Fibroblast of upper back skin (primary cell): ENCODE measurements at places on chromosomes 12 and 14.
A peak's percentile ranks its signal among the peaks of the same experiment; 100 is the strongest.

- DNase-seq: no peak
Observed at GRCh38 chr14:81295958-81296923, 75.5 kb upstream of the GTF2A1 start.

- no peak for DNase-seq
Observed at GRCh38 chr12:3888659-3889058, 15.5 kb upstream of the PARP11 start.

- DNase-seq: peak; percentile 59
Observed at GRCh38 chr12:2282318-2282717, 229.5 kb downstream of the CACNA1C start.

GRCh38 chr14:75064205-75064567, 362 bp upstream of the ACYP1 start:
- DNase-seq: no peak

DNA sequence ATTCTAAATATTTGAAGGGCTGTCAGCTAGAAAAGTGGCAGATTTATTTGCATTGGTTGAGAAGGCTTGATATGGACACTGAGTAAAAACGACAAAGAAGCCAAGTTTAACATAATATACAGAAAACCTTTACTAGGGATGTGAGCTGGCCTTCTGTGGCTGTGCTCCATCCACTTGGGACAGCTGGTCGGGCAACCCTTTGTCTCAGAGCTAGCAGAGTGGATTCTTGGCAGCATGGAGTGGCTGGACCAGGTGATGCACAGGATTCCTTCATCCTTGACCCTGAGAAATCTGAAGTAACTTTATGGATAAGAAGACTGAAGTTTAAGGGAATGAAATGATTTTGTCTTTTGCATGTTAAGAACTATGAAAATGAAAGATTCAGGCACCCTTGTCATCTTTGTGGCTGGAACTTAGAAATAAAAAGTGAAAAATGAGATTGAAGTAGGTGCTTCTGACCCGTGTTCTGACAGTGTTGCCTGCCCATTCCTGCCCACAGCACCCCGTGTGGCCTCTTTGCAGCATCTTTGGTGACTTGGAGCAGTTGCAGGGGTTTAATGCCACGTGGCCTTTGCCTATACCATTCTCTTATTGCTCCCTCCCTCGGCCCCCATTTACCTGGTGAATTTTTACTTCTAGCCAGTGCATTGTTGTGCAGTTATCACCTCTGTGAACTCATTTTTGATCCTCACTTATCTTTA, 32.6 kb downstream of the PELI2 start:
- DNase-seq: no peak

GRCh38 chr12:53869500-53869899, 69.1 kb upstream of the HOXC13 start:
- no peak for DNase-seq

GRCh38 chr14:34785223-34786006, 71.0 kb upstream of the CFL2 start:
- no peak for DNase-seq

DNA sequence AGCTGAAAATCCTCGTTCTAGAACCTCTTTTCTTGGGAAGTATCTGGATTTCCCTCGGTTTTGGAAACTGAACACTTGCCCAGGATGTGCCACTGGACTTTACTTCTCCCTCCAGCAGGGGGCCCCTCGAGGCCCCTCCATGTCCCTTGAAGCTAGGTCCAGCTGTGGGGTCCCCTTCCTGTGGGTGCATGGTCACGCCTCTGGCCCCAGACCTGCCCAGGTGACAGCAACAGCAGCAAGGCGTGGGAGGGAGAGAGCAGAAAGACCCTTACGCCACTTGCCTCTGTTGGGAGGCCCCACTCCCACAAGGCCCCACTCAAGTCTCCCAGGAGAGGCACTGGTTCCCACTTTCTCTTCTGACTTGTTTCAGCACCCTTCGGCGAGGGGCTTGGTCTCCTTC, 3.1 kb downstream of the SLC25A29 start:
- no peak for DNase-seq

- peak; percentile 93 for DNase-seq
Observed at GRCh38 chr12:80045594-80045993, 53.7 kb upstream of the OTOGL start.

GRCh38 chr12:105240228-105240627, 4.3 kb upstream of the APPL2 start:
- no peak for DNase-seq
